ENCODE measurements at places on chromosomes 2 and 18. TPM values are rescaled to one million over a fixed set of nuclear protein-coding genes. Genes with fewer than 3 reads are reported as not detected.

CDCA7 gene
- total RNA-seq = not detected

WIPF1 gene
- 26.1 TPM for total RNA-seq

UNC50 gene
- total RNA-seq = 34.4 TPM

KATNAL2 gene
- not detected for total RNA-seq

DNA sequence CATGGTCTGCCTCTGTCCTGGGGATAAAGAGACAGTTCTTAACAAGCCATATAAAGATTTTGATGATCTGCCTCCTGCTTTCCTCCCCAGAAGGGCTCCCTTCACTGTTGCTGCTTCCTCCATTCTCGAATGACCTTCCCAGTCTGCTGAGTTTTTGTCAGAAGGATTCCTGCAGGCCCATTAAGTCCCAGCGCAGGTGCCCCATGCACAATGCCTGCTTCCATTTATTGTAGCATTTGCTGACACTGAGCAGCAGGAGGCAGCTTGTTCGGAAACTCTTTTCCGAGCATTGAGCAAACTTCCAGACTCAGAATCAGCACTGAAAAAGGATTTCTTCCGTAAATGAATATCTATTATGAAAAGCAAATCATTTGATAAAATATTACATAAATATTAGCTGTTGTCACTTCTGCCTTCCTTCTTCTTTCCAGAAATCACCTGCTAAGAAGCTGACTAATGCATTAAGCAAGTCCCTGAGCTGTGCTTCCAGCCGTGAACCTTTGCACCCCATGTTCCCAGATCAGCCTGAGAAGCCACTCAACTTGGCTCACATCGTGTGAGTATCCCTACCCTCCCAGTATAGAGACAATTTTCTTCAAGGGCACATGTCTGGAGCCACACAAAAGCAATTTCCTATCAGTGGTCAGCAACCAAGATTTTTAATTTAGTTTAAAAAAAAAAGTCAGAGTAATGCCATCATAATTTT lies 110.4 kb downstream of the DTNA start:
- H3K27ac ChIP-seq = no peak overlapping the region
- H3K4me1 ChIP-seq = no peaks in the 10 kb centered on the region
- peaks cover 3% of the 10 kb centered on the region for H3K36me3 ChIP-seq

DNA sequence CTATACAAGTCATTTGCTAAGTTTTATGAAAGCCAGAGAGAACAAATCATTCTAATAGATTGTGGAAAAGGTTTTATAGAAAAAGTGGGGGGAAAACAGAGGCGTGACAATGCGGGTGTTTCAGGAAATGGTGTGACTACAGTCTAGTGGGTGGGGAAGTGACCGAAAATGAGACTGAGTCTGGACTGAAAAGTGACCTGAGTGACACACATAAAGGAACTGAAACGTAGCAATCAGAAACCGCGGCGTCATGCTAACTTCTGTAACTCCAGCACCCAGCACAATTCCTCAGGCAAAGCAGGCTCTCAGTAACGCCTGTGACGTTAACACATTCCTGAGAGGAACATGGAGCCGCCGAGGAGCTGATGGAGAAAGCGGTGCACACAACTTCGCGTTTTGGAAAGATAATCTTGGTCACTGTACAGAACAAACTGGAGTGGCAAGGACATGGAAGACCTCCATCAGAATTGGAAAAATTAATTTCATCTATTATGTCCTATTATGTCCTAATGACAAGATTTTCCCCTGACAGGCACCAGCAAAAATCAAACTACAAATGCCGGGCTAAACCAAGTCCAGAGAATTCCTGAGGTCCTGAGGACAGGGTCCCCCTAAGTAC lies 1.4 kb upstream of the CD226 start:
- H3K4me3 ChIP-seq = no peak overlapping the region
- no peak overlapping the region for H3K27ac ChIP-seq
- H3K4me1 ChIP-seq = no peaks in the 10 kb centered on the region
- no peaks in the 10 kb centered on the region for H3K36me3 ChIP-seq

GRCh38 chr18:76459312-76459686 lies 35.7 kb downstream of the ZNF516 start:
- H3K4me3 ChIP-seq = peak overlapping the region; percentile 51
- DNase-seq = no peak
- peak overlapping the region; percentile 78 for H3K27ac ChIP-seq
- H3K27me3 ChIP-seq = no peaks in the 10 kb centered on the region
- H3K36me3 ChIP-seq = no peaks in the 10 kb centered on the region
- H3K4me1 ChIP-seq = no peaks in the 10 kb centered on the region

Measured in ascending aorta (tissue), 2 donors.